ENCODE measurements at places on chromosomes 11 and 22.
A peak's percentile ranks its signal among the peaks of the same experiment; 100 is the strongest.

GRCh38 chr11:46290598-46291309, 13.3 kb downstream of the CREB3L1 start:
- DNase-seq = peak; percentile 74

DNA sequence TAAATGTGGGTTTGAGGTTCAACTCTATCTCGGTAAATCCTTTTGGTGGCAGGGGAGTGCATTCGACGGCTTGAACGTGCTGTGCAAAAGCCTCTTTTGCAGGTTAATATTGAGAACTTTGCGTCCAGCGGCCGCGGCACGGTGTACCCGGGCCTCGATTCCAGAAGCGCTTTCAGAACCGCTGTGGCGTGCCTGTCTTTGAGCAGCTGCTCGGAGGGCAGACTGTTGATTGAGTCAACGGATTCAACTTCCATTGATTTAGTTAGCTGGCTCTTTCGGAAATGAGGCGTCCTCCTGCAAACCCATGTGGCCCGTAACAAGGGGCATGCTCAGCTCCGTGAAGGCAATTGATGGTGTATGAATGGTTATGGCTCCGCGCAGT, 1247.8 kb downstream of the BRD1 start:
- no peak for DNase-seq

- no peak for DNase-seq
Measured at GRCh38 chr22:43892183-43892894, 526 bp upstream of the PNPLA5 start.

DNA sequence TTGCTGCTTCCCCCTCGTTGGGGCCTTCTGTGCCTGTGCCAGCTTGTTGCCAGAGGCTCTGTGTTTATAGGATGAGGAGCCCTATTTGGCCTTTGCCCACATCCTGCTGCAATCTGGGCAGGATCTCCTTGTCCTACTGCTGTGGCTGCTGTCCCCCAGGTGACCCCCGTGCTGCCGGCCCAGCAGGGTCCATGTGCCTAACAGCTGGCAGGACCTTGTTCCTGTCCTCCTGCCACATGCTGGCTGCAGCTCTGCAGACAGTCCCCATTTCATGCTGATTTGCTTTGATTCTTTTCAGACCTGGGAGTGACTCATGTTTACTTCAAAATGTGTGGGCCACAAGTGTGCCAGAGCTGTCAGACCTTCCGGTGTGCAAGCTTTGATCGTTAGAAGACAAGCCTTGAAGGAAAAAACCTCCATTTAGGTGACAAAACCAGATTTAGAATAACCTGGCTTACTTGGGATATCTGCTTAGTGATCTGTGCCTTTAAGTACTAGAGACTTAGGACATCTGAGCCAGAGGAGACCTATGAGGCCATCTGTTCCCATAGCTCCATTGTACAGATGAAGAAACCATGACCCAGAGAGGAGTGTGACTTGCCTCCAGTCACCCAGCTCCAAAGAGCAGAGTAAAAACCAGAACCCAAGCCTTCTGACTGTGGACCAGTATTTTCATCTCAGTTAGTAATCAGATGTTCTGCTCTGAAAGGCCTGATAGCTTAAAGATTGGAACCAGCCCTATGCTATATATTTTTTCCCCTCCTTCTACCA, 11.1 kb downstream of the NAV2 start:
- DNase-seq = peak; percentile 69

DNA sequence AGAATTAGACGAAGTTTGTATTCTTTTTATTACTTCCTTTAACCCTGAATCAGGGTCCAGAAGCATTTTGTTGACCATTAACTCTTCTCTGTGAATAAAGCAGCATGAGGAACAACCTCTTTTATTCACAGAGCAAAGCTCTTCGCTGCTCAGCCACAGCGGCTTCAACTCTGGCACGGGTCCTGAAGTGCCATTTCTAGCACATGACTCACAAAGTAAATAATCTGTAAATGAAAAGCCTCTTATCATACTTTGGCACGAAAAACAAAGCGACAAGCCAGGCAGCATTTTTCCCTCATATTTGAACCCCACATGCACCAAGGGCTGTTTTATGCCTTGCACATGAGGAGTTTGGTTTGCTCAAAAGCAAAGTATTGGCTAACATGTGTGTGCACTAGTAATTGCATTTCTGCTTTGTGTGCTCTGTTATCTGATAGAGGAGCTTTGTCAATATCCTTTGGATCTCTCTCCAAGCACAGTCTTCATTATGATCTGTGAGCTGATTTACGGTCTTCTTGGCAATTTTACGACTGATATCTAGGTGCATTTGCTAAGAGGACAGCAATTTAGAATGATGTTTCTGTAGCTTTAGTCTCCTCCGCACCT, 33.0 kb upstream of the APOBEC3A start:
- peak; percentile 96 for DNase-seq

DNA sequence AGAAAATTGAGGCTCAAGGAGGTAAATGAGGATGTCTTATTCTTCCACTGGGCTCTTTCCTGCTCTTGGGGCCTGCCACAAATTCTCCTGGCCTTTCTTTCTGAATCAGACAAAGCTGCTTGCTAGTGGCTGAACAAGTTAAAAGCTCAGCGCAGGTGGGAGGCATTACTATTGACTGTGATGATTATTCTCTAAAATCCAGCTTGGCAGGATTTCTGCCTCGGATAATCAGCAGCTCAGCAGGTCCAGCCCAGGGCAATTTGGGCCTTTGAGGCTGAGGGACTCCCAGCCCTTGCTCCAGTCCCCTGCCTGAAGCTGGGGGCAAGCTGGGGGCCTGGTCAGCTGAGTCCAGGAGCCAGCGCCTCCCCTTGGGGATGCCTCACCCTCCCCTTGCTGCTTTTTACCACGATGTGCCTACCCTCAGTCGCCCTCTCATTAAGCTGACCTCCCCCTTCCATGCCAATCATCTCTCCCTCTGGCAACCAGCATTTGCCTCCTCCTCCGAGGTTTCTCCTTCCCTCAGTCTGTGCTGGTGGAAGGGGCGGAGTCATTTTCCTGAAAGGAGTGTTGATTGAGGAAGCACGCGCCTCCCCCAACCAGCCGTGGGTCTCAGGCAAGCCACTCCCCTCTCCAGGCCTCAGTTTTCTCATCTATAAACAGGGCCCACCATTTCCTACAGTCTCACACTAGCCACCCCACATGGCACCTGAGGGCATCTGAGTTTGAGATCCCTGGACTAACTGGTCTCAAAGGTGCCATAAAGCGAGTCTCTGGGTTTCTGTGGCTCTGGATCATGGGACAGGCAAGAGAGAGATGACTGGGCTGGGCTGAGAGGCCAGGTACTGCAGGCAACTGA, 60.6 kb upstream of the PRDM11 start:
- DNase-seq = no peak

GRCh38 chr11:8257003-8257664, 6.5 kb downstream of the LMO1 start:
- no peak for DNase-seq

GRCh38 chr22:22865311-22866072, 22.1 kb upstream of the IGLL5 start:
- no peak for DNase-seq

DNA sequence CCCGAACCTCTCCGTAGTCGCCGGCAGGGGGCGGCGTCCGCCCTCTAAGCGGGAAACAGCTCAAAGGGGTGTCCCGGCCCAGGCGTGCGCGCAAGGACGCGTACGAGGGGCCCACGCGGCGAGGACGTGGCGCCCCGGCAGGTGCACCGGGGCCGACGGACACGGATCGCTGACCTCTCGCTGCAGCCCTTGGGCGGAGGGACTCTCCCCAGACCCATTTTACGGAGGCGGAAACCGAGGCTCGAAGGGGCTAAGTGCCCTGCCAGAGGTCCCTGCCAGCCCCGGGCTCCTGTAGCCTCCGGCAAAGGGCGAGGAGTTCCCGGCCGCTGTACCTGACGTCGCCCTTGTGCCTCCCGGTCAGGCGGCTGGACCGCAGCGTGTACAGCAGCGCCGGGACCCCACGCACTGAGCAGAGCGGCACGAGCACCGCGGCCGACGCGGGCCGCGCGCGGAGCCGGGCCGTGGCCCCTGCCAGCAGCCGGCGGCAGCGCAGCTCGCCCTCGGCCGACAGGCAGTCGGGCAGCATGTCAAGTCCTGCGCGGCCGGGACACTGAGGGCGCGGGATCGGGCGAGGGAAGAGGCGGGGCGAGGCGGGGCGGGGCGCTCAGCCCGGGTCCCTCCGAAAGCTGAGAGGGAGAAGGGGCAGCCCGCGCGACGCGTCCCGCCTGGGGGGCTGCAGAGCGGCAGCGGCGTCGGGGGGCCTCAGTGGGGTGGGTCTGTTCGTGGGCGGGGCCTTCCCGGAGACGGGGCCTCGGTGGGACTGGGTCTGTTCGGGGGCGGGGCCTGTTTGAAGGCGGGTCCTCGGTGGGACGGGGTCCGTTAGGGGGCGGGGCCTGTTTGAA, at the start of gene NUDT8:
TSS of gene NUDT8 (minus strand) at position 552 of the 842 bp plus-strand sequence. CDS start at position 526, 26 bp downstream.
- peak; percentile 83 for DNase-seq

- no peak for DNase-seq
Measured at GRCh38 chr22:28024422-28024888, 105.4 kb upstream of the PITPNB start.

DNA sequence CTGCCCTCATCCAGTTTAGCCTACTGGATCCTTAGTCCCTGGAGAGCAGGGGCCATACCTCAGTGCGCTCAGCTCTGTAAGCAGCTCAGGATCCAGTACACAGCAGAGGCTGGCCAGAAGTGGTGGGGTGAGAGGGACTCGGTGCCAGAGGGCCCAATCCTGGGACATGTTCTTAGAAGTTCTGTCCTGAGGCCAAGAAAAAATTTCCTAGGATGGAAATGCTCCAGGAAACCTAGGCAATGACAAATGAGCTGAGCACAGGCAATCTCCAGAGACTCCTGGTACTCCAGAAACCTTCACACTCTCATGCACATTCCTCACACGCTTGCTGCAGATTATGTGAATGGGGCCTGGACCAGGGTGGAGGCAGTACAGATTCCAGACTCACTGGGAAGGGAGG, 89.6 kb downstream of the SERGEF start:
- DNase-seq = no peak

GRCh38 chr22:19063581-19064353, 58.4 kb downstream of the DGCR2 start:
- peak; percentile 59 for DNase-seq

DNA sequence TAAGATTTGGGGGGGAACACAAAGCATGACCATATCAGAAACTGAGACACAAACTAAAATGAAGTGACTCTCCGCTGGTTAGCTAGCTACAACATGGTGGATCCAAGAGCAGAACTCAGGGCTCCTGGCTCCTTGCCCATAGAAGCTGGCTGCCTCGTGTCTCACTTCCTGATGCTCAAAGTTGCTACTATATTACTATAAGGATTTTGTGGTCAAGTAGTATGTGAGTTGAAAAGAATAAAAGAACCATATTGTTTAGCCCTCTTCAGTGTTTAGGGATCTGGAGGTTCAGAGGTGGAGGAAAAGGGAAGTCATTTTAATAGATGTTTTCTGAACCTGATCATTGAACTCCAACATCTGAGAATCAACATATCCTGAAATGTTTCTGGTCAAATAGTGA, 16.9 kb upstream of the SIK2 start:
- no peak for DNase-seq

DNA sequence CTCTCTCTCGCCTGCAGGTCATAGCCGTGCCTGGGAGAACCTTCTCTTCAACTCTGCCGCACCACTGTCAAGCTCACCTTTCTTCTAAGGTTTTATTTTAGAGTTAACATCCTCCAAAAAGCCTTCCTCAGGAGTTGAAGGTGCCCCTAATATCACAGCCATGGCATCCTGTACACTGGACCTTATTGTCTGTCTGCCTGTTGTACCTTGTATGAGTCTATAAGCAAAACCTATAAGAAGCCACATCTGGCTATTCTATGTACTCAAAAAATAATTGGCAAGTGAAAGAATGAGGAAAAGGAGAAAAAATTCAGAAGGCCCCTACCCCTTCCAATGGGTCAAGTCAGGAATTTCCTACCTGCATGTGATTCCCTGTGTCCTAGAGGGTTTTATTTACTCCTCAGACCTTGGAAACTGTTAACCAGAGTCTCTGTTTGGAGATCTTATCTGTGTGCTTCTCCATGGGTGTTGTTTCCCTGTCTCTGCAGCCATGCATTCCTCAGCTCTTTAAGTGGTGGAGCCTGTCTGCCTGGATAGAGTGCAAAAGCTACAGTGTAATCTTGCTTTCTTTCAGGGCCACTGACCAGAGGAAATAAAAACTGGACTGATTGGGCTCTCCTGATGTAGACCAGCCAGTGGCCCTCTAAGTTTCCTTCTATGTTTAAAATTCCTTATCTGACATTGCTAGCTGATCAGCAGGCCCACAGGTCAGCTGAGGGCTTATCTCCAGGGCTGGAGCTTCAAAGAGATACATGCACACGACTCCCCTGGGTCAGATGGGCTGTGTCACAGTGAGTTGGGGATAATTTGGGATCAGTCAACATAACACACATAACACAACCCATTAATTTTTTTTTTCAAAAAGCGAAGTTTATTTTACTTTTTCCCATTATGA, 37.6 kb upstream of the TMEM135 start:
- DNase-seq = peak; percentile 18

- DNase-seq = no peak
Measured at GRCh38 chr11:128026596-128026995, 560.8 kb downstream of the ETS1 start.

GRCh38 chr11:62544581-62545436, 1.8 kb downstream of the AHNAK start:
- DNase-seq = no peak

DNA sequence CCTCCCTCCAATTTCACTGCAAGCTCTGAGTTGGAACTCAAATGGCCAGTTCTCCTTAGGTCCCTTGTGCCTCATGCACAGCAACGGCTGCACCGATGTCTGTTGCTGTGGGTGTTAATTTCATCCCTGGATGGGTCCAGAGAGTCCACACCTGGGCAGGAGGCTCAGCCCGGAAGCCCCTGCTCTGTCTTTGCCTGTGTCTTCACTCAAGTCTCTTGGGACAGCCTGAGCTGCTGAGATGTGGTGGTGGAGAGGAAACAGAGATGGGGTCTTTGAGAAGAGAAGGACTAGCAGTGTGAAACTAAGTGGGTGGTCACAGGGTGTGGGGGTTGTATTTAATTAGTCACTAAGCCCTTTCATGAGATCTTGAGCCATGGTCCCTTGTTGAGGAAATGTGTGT, 109.3 kb downstream of the NECTIN1 start:
- DNase-seq = no peak

DNA sequence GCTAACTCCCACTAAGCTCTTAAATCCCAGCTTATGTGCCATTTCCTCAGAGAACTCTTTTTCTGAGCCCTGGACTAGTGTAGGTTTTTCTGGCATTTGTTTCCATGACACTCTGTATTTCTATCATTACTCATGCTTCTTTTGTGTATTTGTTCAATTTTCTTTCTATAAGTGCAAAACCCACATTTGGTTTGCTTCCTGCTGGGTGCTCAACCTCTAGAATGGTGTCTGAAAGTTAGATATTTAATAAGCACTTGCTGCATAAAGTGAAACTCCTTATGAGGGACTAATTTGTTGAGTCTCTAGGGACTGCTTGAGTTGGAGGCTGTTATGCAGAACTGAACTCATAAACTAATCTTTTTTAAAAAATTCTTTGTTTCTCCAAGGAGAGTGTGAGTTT, 68.6 kb downstream of the SYT9 start:
- no peak for DNase-seq

- peak; percentile 46 for DNase-seq
Measured at GRCh38 chr11:62108017-62108750, 15.6 kb upstream of the INCENP start.
